ENCODE measurements at places on chromosomes 16 and 17.

DNA sequence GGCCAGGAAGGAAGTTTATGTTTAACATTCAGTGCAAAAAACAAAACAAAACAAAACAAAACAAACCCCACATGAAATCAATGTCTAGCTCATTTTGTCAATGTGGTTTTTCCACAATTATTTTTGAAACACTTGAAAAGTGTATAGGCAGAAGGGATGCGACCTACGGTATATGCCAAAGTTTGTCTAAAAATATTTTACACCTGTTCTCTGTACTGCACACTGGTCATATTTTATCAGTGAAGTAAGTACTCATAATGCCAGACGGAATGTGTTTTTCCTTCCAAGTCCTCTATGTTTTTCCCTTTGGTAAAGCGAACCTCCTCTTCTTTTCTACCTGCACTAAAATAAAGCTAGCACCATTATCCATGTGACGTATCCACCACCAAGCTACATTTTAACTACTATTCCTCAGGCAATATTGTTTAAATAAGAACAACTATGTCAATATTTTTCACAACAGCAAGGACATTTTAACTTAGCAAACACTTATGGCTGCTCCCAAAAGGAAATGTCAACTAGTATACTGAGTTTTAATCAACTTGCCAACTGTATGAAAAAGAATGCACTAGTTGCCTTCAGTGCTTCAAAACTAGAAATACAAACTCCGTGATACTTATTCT lies 10.3 kb downstream of the TOB1 start:
- DNase-seq, result no peak

DNA sequence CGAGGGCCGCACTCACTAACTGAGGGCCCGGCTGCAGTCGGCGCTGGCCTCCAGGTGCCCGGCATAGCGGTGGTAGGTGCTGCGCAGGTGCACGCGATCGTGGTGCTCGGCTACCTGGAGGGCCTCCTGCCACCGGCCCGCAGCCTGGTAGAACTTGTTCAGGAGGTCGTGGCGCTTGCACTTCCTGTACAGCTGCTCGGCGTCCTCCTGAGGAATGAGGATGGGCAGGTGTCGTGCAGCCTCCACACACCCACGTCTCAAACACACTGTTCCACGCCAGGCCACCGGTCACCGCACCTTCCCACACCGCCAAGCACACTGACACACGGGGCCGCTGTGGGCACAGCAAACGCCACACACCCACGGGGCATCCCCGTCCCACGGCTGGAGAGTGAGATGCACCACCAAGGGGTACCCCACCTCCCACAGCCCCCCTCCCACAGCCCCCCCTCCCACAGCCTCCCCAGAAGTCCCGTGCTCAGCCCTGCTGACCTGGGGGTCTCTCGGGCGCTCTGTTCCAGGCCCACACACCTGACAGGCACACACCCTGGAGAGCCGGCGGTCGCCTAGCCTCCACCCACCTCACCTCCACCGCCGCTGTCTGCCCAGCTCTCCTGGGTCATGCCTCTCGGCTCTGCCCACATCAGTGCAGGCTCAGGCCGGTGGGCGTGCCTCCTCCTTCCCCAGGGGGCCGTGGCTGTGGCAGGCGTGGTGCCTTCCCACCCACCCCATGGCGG lies 7.4 kb upstream of the TMEM204 start:
- no peak for DNase-seq

GRCh38 chr16:89019511-89019910 lies 42.5 kb upstream of the CBFA2T3 start:
- DNase-seq, result no peak

DNA sequence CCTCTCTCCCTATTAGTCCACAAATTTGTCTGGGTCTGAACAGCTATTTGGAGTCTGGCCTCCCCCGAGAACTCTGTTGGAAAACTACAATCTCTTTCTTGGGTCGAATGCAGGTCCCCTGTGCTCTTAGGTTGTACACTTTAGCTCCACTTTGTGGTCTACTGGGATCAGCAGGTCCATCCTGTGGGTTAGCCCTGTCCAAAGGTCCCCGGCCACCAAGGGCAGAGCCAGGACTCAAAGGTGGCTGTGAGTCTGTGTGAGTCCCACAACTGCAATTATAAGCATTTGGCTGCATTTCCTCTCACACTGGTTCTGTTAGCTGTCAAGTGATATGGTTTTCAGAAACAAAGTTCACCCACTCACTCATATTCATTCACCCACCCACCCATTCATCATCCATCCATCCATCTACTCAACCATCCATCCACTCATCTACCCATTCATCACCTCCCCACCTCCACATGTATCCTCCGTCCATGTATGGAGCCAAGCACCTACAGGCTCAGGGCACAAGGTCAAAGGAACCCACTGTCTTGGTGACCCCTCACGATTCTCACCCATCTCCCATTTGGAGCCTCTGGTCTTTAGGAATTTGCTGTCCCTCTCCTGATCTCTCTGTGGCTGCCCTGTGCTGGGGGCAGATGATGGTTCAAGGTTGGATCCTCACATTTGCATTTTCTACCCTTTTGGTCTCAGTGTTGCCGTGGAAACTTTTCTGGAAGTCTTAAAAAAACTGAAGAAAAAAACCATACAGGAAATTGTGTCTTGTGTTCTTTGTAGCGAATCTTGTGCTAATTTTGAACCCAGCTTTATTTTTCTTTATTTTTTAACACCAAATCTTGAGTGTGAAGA lies 45.8 kb downstream of the IRF8 start:
- no peak for DNase-seq

- DNase-seq, result peak; percentile 59
Observed at GRCh38 chr17:67212231-67212630, 32.8 kb downstream of the HELZ start.

Measured in fibroblast of mammary gland (primary cell).